Right renal cortex interstitium (tissue), 3 donors: ENCODE measurements at places on chromosomes 7 and 10. TPM values are rescaled to one million over a fixed set of nuclear protein-coding genes. Genes with fewer than 3 reads are reported as not detected.

DNA sequence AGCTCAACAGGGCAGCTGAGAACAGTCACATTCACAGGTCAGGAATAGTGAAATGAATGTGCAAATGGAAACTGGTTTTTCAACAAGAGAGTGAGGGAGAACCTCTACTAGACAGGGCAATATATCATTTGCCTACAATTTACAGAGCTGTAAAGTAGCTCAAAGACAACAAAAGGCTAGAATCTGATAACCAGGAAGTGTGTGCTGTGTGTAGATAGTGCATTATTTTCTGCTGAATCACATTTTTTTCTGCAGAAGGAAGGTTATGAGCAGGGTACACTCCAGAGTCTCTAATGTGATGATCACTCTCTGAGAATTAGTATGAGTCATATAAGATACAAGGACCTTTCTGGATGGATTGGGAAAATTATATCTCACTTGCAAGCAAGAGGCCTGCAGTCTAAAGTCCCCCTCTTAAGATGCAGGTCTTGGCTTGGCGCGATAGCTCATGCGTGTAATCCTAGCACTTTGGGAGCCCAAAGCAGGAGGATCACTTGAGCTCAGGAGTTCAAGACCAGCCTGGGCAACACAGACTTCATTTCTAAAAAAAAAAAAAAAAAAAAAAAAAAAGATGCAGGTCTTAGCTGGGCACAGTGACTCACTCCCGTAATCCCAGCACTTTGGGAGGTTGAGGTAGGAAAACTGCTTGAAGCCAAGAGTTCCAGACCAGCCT lies 59.9 kb upstream of the COBL start:
- no peak for DNase-seq

GRCh38 chr7:77337456-77337990 lies 78.6 kb downstream of the GSAP start:
- no peak for DNase-seq

DNA sequence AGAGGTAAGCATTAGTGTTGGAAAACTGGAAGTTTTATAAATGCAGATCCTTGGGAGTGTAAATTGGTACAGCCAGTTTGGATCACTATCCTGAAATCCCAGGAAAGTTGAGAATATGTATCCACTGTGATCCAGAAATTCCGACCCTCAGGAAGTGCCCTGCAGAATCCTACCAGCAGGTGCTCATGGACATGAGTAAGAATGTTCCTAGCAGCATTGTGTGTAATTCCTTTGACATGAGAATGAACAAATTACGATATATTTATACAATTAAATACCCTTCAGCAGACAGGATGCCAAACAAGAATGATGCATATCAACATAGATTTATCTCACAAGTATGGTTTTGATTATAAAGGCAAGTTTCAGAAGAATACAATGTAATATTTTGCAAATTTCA lies 181.6 kb downstream of the XPNPEP1 start:
- no peak for DNase-seq

NRP1 gene
- 165 TPM for polyA plus RNA-seq
